ENCODE measurements at places on chromosomes 6 and 20.
A peak's percentile ranks its signal among the peaks of the same experiment; 100 is the strongest.

DNA sequence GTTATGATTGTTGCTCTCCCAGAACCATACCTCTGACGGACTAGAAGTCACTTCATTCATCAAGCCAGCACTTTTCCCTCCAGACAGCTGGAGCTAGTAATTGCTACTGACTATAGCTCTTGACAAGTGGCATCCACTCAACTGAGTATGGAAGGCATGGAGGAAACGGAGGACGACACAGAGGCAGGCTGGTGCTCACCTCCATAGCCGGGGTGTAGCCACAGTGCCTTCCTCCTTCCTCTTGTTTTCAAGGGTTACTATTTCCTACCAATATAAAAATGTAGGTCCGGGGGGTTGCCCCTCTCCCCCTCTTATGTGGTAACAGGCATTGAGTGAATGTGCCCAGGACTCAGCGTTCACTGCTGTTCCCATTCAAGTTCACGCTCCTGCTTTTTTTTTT lies 23.5 kb upstream of the FOXC1 start:
- no peak for DNase-seq

GRCh38 chr6:51398064-51398705 lies 579.5 kb downstream of the TFAP2B start:
- no peak for DNase-seq

DNA sequence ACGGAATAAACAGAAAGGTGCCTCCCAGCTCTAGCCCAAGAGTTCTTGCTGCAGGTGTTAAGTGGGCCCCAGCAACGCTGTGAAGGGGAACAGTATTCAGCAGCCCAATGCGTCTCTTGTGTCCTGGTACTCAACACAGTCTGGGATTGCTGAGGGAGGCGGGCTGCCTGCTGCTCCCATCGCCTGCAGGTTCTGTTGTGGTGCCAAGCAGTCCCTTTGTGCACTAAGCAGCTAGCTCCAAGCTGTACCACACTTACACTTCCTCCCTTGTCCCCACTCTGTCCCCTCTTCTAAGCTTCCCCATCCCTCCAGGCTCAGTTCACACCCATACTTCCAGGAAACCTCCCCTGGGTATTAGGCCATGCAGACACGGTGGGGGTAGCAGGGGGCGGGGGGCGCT lies 92.7 kb downstream of the AGPAT4 start:
- no peak for DNase-seq

DNA sequence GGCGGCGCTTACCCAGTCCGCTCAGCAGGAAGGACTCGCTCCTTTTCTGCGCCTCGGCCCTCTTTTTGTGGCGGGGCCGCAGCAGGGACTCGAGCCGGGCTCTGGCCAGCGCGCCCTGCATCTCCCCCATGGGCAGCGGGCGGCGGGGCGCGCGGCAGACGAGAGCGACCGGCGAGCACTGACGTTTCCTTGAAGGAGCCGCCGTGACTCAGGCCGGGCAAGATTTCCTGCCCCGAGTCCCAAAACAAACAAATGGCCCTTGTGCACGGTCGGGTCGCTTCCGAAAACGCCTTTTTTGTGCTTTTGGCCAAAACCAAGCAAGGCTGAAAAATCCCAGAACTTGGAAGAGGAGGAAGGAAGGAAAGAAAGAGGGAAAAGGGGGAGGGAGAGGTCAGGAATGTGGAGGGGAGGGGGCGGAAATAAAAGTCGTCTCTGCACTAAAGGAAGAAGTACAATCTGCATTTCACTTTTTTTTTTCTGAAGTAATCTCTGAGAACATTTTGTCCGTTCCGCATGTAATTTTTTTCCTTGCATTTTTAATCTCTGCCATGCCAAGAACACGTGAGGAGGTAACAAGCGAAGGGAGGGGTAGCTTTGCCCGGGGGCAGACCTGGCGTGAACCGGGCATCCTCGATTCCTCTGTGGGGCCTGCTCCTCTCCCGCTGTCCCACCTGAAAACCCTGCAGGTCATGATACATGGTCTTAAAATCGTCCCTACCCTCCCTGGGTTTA lies 123.3 kb upstream of the SLC2A12 start:
- DNase-seq: peak; percentile 26

DNA sequence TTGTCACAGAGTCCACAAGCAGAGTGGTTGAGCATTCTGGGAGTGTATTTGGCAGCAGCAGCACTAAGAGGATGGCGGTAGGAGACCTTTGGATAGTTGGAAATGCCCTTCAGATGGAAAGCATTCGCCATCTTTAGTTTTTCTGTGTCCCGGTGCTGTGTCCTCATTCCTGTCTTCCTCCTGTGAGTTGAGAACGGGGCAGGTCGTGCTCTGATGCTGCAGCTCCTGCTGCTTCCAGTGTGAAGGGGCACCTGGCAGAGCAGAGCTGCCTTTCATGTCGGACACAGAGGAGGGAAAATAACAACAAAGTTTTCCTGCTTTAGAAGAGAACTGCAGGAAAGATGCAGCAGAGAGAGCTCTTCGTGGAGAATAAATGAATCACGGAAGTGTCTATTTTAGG lies 194.8 kb downstream of the SLC24A3 start:
- DNase-seq: no peak

- no peak for DNase-seq
Measured at GRCh38 chr6:73538116-73538779, 17.4 kb upstream of the EEF1A1 start.

- peak; percentile 55 for DNase-seq
Measured at GRCh38 chr6:32668226-32668747, 1.8 kb upstream of the HLA-DQB1 start.

GRCh38 chr6:47076422-47077344 lies 34.6 kb upstream of the ADGRF1 start:
- no peak for DNase-seq

GRCh38 chr6:50961611-50962010 lies 142.9 kb downstream of the TFAP2B start:
- DNase-seq: no peak

DNA sequence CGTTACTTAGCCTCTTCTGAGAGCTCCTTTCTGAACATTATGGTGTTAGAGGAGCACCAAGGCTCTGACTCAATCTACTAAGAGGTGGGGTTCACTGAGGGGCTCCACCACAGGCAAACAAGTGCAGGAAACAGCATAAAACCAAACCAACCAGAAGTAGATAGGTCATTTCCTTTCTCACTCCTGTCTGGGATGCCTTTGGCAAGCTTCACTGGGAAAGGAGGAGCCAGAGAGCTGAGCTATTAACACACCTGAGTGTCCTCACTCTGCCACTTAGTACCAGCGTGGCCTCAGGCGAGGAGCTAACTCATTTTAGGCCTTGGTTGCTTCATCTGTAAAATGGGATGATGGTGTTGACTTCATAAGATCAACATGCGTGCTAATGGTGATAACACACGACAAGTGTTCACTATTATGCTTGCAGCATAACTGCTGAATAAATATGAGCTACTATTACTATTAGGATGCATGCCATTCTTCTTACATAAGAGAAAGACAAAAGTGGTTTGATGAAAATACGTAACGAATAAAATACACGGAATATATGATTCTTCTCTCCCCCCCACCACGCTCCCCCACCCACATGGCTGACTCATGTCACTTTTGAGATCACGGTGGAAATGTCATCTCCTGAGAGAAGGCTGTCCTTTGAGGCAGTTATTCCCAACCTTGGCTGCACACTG lies 185.4 kb downstream of the BCAS1 start:
- no peak for DNase-seq

- DNase-seq: no peak
Measured at GRCh38 chr20:13934992-13935894, 55.2 kb downstream of the SEL1L2 start.

GRCh38 chr6:125717120-125717731 lies 32.2 kb upstream of the HEY2 start:
- DNase-seq: no peak

GRCh38 chr20:15739035-15739434 lies 834.2 kb downstream of the KIF16B start:
- DNase-seq: no peak

- no peak for DNase-seq
Measured at GRCh38 chr6:12009180-12009685, 2.9 kb upstream of the HIVEP1 start.

GRCh38 chr20:23349338-23350195 lies 1.0 kb upstream of the NXT1 start:
- peak; percentile 67 for DNase-seq

GRCh38 chr20:19555726-19556125 lies 202.3 kb upstream of the RIN2 start:
- no peak for DNase-seq

GRCh38 chr20:33716498-33716897 lies 3.6 kb downstream of the PXMP4 start:
- no peak for DNase-seq

DNA sequence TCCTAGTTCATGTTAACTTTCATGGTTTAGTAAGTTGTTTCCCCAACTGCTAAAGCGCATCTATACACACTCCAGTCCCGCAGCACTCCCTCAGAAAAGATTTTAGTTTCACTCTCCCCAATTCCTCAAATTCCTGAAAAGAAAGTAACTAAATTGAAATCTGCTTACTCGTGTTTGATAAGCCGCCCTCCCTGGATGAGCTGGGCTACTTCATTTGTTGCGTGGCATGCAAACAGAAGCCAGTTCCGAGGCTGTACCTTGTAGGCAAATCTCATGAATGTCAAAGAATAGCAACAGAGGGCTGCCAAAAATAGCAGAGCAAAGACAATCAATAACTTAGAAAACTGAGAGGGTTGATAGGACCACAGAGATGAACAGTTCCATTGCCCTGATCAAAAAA lies 16.9 kb downstream of the MPC1 start:
- DNase-seq: no peak

- DNase-seq: no peak
Measured at GRCh38 chr6:30544666-30545272, 11.5 kb downstream of the GNL1 start.

DNA sequence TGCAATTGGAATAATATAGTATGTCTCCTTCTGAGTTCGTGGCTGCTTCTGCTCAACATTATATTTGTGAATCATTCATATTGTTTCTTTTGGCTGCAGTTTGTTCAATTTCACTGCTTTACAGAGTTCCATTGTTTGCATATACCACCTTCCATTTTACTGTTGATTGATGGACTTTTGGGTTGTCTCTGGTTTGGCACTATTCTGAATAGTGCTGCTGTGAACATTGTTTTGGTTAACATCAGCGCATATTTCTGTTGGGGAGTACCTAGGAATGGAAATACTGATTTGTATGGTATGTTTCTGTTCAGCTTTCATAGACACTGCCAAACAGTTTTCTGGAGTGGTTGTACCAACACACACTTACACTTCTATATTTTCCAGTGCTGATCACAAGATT lies 46.9 kb downstream of the UST start:
- DNase-seq: no peak

DNA sequence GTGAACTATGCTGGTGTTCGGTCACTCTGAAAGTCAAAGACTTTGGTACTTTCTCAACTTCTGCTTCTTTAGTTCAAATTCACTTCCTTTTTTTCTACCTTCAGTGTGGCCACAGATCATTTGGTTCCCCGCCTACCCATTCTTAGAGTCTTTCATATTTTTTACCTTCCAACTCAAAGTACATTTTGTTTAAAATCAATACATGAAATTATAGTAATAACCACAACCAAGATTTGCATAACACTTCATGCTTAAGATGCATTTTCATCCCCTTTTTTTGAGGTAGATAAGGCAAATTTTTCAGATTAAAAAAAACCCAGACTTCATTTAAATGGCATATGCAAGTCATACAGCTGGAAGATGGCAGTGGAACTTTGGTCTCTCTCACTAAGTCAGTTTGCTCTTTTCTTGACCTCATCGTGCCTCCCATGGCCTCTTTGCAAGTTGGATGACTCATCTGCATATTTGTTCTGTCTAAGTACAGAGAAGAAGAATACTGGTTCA lies 11.9 kb upstream of the CNR1 start:
- DNase-seq: no peak

DNA sequence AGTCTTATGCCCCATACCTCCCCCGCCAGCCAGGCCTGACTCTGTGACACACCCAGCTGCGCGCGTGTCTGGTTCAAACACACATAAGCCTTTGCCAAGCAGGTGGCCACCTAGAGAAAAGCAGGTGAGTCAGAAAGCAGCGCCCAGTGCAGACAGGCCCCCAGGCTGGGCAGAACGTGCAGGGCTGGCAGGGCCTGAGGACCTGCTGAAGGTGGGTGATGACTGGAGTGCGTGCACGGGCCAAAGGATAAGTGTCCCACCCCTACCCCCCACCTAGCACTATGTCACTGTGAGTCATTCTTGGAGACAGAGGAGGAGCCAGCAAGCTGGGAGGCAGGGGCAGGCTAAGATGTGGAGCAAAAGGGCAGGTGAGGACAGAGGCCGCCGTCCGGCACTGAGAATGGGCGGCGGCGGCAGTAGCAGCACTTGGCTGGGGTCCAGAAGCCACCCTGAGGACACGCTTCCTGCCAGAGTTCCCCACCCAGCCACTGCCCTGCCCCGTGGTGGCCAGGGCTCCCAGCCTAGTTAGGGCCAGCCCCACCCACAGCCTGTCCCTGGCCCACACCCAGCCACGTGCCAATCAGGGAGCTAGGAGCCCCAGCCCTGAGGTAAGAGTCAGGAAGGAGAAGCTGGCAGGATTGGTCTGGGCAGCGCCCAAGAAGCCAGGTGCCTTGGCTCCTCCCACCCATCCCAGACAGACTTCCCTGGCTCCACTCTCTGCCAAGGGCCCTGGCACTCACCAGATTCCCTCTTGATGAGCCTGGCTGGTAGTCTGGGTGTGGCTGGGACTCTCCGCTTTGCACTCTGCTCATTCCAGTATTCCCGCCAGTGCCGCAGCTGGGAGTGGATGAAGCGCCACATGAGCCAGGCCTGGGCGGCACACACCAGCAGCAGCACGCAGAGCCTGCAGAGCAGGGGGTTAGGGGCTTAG lies 72.7 kb downstream of the TRAM2 start:
- DNase-seq: no peak

GRCh38 chr6:157200611-157201010 lies 122.7 kb downstream of the TMEM242 start:
- no peak for DNase-seq

DNA sequence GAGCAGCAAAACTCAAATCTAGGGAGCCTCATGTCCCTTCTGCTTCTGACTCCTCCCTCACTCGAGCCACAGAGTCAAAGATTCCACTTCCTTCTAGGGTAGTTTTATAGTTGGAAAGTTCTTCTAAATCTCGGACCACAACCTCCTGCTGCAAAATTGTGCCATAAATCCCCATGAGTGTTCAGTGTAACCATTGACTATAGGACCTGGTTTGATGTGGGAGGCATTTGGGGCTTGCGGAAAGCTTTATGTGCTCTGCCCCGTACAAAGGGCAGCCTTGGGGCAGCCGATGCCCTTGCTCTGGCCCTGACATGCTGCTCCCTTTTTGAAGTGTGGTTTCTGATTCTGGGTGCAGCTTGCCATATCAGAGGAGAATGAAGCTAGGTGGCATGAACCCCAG lies 43.6 kb upstream of the IER3 start:
- DNase-seq: no peak

GRCh38 chr20:21235484-21236445 lies 67.4 kb upstream of the XRN2 start:
- peak; percentile 18 for DNase-seq

- DNase-seq: no peak
Measured at GRCh38 chr6:21738180-21739094, 144.9 kb downstream of the SOX4 start.
